ENCODE measurements at places on chromosomes 13 and 19.

GRCh38 chr13:54183166-54183565 is 1154.6 kb downstream of the OLFM4 start:
- DNase-seq = no peak

- DNase-seq = peak; percentile 68
These were observed 103.2 kb downstream of the GADD45B start for GRCh38 chr19:2578901-2579677.

DNA sequence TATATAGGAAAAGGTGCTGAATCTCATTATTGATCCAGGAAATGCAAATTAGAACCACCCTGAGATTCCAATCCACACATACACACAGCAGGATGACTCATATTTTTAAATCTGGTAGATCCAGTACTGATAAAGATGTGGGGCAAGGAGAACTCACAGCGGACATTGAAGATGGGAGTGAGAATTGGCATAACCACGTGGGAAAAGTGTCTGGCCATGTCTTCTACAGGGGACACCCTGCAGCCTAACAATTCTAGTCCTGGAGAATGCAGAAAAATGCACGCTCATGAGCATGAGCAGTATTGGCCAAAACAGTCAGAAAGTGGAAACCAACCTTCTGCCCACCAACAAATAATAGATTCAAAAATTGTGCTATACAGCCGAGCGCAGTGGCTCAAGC is 13.5 kb upstream of the BCL3 start:
- no peak for DNase-seq

DNA sequence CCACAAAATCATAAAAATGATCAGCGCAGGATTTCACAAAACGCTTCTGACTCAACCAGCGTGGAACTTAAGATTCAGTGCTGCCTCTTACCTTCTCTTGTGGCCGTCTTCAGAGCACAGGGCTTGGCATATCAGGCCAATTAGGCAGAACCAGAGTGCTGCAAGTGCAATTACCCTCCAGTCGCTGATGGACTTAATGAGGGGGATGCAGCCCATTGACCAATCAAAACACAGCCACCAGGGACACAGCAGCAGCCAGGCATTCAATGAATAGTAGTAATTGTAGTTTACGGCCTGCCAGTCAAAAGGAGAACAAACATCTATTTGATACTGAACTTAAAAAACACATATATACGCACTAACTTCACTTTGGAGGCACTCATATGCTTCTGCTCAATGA is 38.2 kb downstream of the TMTC4 start:
- no peak for DNase-seq

DNA sequence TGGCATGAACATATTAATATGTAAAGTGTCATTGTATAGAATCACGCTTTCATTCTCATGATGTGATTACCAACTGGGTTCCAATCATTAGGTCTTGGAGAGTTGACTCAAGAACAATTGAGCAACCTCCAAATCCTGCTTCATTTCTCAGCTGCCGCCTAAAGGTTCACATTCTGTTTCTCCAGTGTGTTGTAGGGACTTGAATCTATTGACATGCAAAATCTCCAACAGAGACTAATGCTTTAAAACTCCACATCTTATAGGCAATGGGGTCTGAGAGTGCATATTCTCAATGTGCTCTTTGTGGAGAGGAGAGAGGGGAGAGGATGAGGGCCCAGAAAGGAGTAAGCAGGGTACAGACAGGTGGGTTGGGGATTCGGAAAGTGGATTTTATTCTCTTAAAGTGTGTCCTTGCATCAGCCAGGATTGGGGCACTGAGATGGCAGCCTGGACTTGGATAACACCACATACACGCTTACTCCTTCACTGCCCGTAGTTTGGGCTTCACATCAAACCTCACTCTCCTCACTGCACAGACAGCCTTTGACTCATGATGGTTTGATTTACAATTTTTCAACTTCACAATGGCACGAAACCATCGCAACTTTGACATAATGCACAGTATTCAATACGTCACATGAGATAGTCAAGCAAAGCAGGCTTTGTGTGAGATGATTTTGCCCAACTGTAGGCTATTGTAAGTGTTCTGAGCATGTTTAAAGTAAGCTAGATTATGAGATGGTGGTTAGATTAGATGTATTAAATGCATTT is 241.3 kb upstream of the IRS2 start:
- DNase-seq = no peak

GRCh38 chr19:1273263-1274041 is 1.9 kb upstream of the FAM174C start:
- no peak for DNase-seq

- DNase-seq = no peak
These were observed 70.4 kb downstream of the CEBPG start for GRCh38 chr19:33443638-33444561.

- no peak for DNase-seq
These were observed 41.9 kb downstream of the CERS4 start for GRCh38 chr19:8251025-8251472.

- DNase-seq = no peak
These were observed 77.3 kb downstream of the SLC6A16 start for GRCh38 chr19:49247676-49248075.

DNA sequence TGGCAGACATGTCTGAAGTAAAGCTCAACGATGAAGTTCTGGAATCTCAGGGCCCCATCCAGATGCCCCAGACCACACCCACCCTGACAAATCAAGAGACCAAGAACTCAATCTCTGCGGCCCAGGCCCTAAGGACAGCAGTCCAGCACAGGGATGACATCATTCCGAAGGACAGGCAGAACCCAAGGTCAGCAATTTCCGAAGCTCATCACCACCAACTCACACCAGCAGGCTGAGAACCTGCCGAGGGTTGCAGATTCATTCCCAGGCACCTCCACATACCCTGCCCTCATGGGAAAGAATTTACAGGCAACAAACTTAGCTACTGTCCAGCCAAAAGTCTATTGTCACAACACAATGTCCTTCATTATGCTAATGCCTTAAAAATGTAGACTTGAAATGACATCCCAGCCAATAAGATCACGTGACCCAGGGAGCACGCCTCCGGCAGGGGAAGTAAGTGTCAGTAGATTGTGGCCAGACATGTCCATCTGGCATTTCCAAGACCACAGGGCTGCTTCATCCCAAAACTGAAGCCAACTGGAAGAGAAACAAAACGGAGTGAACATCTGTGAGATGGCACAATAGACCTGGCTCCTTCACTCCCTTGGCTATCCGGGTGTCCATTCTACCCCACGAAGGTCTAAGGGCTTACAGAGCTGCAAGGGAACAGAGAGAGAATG is 98.8 kb downstream of the CRYL1 start:
- DNase-seq = no peak

DNA sequence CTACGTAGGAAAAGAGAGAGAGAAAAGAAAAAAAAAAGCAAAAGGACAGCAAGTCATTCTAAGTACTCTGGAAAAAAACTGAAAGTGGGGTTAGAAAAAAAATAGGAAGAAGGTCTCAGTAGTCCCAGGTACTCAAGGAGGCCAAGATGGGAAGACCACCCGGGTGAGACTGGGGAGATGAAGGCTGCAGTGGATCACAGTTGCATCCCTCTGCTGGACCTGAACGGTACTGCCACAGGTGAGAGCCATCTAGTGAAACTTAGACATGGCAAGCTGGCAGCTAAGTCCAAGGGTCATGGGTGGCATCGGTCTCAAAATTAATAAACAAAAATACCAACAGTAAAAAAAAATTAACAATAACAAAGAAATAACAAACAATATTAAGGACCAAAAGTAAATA is 41.0 kb upstream of the ZNF91 start:
- peak; percentile 23 for DNase-seq

- DNase-seq = no peak
These were observed 6.1 kb downstream of the SACS start for GRCh38 chr13:23427342-23427843.

DNA sequence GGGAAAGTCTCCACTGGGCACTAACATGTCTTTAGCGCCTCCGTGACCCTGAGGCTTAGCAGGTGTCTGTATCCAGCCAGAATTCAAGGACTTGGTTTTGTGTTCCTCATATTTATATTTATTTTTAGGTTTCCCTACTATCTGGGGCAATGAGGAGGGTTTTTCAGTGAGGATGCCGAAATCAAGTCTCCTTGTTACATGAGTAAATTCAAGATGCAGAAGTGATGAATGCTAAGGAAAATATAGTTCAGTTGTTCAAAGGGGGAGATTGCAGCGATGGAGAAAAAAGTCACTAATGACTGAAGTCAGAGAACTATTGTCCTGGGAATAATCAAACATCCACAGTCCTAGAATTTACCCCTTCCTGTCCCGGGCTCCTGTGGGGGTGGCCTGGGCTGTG is 791 bp upstream of the ADGRE2 start:
- DNase-seq = no peak

DNA sequence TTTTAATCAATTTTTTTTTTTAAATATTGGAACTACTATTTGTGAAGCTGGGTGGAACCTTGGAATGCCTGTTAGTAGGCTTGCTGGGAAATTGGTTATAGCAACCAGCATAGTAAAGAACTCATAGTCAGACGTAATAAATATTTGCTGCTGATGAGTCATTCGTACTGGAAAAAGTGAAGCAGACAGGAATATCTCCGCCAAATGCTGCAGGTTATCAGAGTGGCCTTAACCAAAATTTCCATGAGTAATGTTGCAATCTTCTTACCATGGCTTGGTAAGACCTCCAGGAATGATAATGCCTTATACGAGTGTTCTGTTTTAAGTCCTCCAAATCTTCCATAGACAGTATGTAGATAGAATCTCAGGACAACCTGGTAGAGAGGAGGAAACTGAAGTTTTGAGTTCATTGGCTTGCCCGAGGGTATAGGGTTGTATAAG is 34.2 kb downstream of the MBNL2 start:
- peak; percentile 87 for DNase-seq

All from OCI-M1 (cell line).